CD8-positive, alpha-beta memory T cell (primary cell): ENCODE measurements at places on chromosomes 16 and 17. TPM values are rescaled to one million over a fixed set of nuclear protein-coding genes. Genes with fewer than 3 reads are reported as not detected.

GRCh38 chr16:25018972-25019617 lies 3.9 kb upstream of the ARHGAP17 start:
- H3K4me3 ChIP-seq: peak overlapping the region; percentile 49
- no peak for DNase-seq
- no peaks in the 10 kb centered on the region for H3K36me3 ChIP-seq
- H3K27me3 ChIP-seq: no peaks in the 10 kb centered on the region

- no peak overlapping the region for H3K4me3 ChIP-seq
- no peaks in the 10 kb centered on the region for H3K4me1 ChIP-seq
- H3K27ac ChIP-seq: no peak overlapping the region
- no peak for DNase-seq
- peaks cover 18% of the 10 kb centered on the region for H3K36me3 ChIP-seq
Measured at GRCh38 chr17:44033861-44034408, 19.2 kb upstream of the TMEM101 start.

GRCh38 chr17:83175119-83175821 lies 95.9 kb downstream of the METRNL start:
- H3K4me1 ChIP-seq: no peaks in the 10 kb centered on the region
- no peaks in the 10 kb centered on the region for H3K27me3 ChIP-seq
- H3K4me3 ChIP-seq: no peak overlapping the region
- H3K27ac ChIP-seq: no peak overlapping the region
- no peaks in the 10 kb centered on the region for H3K36me3 ChIP-seq

GRCh38 chr16:59328961-59329360 lies 594.8 kb upstream of the GOT2 start:
- H3K36me3 ChIP-seq: no peaks in the 10 kb centered on the region
- DNase-seq: no peak
- no peaks in the 10 kb centered on the region for H3K4me1 ChIP-seq
- no peaks in the 10 kb centered on the region for H3K27me3 ChIP-seq
- H3K27ac ChIP-seq: no peak overlapping the region
- H3K4me3 ChIP-seq: no peak overlapping the region

- no peaks in the 10 kb centered on the region for H3K4me1 ChIP-seq
- DNase-seq: no peak
- no peak overlapping the region for H3K27ac ChIP-seq
- no peak overlapping the region for H3K4me3 ChIP-seq
- H3K36me3 ChIP-seq: no peaks in the 10 kb centered on the region
Measured at GRCh38 chr17:36863131-36863530, 74.1 kb upstream of the LHX1 start.

GRCh38 chr16:86768999-86769398 lies 190.7 kb downstream of the FOXL1 start:
- no peak for DNase-seq
- no peaks in the 10 kb centered on the region for H3K36me3 ChIP-seq
- no peaks in the 10 kb centered on the region for H3K4me1 ChIP-seq
- no peaks in the 10 kb centered on the region for H3K27me3 ChIP-seq
- no peak overlapping the region for H3K4me3 ChIP-seq

DNA sequence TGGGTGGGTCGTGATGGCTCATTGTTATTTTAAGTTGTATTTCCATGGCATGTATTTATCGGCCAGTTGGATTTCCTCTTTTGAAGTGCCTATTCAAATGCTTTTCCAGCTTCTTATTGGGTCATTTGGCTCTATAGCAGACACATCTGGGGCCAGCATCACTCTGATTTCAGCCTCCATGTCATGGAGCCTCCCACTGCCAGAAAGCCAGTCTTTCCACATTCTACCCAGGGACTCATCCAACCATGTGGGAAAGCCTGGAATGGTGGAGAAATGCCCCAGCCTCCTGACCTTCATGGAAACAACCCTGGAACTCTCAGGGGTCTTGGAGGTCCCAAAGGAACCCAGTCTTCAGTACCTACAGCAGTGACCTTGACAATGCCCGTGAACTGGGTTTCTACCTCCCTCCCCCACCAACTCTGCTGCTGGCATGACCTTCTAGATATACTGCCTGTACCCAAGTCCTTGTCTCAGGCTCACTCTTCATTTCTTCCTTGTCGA lies 33.8 kb upstream of the ADGRG1 start:
- H3K4me1 ChIP-seq: peaks cover 42% of the 10 kb centered on the region
- no peak overlapping the region for H3K4me3 ChIP-seq
- no peaks in the 10 kb centered on the region for H3K27me3 ChIP-seq
- no peak overlapping the region for H3K27ac ChIP-seq
- no peaks in the 10 kb centered on the region for H3K36me3 ChIP-seq

DNA sequence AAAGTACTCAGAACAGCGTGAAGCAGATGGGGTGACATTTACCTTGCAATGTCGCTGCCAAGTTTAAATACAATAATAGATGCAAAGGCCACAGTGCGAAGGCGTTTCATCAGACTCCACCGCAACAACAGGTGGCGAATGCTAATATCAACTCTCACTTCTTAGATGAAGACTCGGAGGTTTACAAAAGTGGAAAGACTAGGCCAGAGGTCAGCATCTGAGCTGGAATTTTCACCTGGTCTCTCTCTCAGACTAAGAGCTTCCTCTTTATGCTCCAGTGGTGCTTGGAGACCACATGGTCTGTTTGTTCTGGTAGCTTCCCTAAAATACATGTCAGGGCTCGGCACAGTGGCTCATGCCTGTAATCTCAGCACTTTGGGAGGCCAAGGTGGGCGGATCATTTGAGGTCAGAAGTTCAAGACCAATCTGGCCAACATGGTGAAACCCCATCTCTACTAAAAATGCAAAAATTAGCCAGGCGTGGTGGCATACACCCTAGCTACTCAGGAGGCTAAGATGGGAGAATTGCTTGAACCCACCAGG lies 169.1 kb downstream of the XYLT1 start:
- no peak overlapping the region for H3K4me3 ChIP-seq
- no peak for DNase-seq

- DNase-seq: no peak
- H3K36me3 ChIP-seq: no peaks in the 10 kb centered on the region
- no peak overlapping the region for H3K27ac ChIP-seq
- peaks cover 3% of the 10 kb centered on the region for H3K27me3 ChIP-seq
- no peaks in the 10 kb centered on the region for H3K4me1 ChIP-seq
Measured at GRCh38 chr17:8697323-8697741, 47.3 kb downstream of the CCDC42 start.

GRCh38 chr17:71110326-71110725 lies 941.0 kb downstream of the KCNJ2 start:
- H3K4me1 ChIP-seq: no peaks in the 10 kb centered on the region
- no peaks in the 10 kb centered on the region for H3K27me3 ChIP-seq
- DNase-seq: no peak
- no peaks in the 10 kb centered on the region for H3K36me3 ChIP-seq
- no peak overlapping the region for H3K4me3 ChIP-seq
- H3K27ac ChIP-seq: no peak overlapping the region

GRCh38 chr17:47265983-47266541 lies 12.4 kb downstream of the ITGB3 start:
- DNase-seq: no peak
- no peak overlapping the region for H3K27ac ChIP-seq
- no peak overlapping the region for H3K4me3 ChIP-seq
- H3K27me3 ChIP-seq: no peaks in the 10 kb centered on the region
- H3K4me1 ChIP-seq: no peaks in the 10 kb centered on the region

- no peak overlapping the region for H3K27ac ChIP-seq
- no peaks in the 10 kb centered on the region for H3K36me3 ChIP-seq
- H3K4me3 ChIP-seq: no peak overlapping the region
- H3K4me1 ChIP-seq: no peaks in the 10 kb centered on the region
- H3K27me3 ChIP-seq: no peaks in the 10 kb centered on the region
- DNase-seq: no peak
Measured at GRCh38 chr16:25151996-25152395, 40.5 kb downstream of the LCMT1 start.

- no peak overlapping the region for H3K4me3 ChIP-seq
- DNase-seq: no peak
- H3K36me3 ChIP-seq: no peaks in the 10 kb centered on the region
- no peak overlapping the region for H3K27ac ChIP-seq
Measured at GRCh38 chr17:65515512-65515911, 45.9 kb downstream of the AXIN2 start.

DNA sequence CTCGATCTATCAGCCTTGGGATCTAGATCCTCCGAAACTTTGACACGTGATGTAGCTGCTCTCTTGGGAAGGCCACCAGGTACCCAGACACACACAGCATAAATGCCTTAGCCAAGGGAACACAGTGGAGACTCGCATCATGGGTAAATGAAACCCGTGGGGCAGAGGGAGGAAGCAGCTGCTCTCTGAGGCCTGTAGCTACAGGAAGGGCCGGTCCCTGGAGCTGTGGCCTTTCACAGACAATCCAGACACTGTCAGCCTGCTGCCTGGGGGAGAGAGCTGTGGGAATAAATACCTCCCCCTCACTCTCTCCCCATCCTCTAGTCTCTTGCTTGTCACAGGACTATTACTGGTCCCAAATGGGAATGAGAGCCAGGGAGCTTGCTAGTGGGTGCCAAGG lies 351.2 kb downstream of the UTP18 start:
- no peaks in the 10 kb centered on the region for H3K4me1 ChIP-seq
- H3K27me3 ChIP-seq: no peaks in the 10 kb centered on the region
- H3K27ac ChIP-seq: no peak overlapping the region
- H3K4me3 ChIP-seq: no peak overlapping the region
- no peaks in the 10 kb centered on the region for H3K36me3 ChIP-seq
- DNase-seq: no peak

DNA sequence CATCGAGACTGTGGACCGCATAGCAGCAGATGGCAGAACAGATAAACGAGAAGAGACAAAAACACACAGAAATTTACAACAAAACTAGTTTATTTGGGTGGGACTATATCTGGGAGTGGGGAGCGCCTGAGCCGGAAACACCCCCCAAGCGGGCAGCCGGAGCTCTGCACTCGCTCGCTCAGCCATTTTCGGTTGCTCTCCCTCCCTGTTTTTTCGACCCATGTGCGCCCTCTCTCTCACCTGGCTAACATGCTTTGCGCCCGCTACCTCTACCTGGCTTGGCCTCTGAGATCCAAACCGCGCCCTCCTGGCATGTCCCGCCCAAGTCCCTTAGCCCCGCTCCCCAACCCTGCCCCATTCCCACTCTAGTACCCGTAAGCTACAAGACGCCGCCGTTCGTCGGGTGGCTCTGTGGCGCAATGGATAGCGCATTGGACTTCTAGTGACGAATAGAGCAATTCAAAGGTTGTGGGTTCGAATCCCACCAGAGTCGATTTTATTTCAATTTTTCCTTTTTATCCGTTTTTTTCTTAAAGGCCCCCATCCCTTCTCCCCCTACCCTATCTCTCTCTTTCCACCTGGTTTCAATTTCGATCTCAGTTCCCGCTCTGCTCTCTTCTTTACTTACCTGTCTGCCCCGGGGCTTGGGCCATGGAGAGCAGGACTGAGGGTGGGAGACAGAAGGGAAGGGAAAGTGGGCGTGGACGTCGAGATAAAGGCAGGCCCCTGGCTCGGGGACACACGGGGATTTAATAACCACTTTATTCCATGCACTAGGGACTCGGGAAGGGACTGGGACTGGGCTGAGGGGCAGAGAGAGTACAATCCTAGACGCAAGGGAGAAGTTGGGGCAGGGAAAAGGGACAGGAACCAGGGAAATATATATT lies 2.4 kb upstream of the ALOXE3 start:
- H3K27me3 ChIP-seq: peaks cover 18% of the 10 kb centered on the region
- peak overlapping the region; percentile 25 for H3K27ac ChIP-seq
- H3K4me1 ChIP-seq: peaks cover 65% of the 10 kb centered on the region
- peak overlapping the region; percentile 92 for H3K4me3 ChIP-seq
- DNase-seq: peak; percentile 7

DNA sequence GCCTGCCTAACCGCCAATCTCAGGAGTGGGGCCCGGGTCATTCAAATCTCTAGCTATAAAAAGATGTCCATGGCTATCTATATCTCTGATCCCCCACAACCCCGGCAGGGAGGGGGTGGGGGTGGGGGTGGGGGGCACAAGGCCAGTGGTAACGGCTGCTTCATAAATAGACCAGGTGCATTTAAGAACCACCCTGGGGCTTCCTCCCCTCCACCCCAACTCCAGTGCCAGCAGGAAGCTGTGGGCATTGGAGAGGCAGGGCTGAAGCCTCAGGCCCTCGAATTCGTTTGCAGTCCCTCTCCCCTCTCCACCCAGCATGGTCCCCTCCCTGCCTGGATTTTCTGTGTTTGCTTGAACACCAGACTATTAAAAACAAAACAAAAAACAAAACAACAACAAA lies 56.0 kb downstream of the RAP1GAP2 start:
- no peak for DNase-seq
- no peaks in the 10 kb centered on the region for H3K36me3 ChIP-seq
- H3K4me1 ChIP-seq: peaks cover 19% of the 10 kb centered on the region
- H3K27me3 ChIP-seq: peaks cover 9% of the 10 kb centered on the region

DNA sequence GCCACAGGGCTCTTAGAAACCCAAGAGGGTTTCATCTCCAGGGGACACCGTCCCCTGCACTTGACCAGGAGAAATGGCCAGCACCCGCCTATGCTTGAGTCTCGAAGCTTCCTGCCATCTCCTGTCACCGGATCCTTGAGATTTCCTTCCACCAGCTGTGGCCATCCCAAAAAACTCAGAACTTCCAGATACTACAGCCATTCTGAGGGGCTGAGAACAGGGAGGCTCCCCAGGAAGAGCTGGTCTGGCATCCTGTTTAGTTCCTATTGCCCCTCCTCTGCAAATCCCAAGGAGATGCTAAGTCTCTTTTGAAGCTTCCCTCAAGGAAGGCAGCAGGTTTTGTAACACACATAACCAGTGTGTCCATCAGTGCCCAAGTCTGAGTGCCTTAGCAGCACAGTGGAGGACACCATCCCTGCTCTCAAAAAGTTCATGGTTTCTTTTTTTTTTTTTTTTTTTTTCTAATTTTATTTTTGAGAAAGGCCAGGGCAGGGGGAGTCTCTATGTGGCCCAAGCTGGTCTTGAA lies 2.0 kb downstream of the UBALD2 start:
- H3K4me3 ChIP-seq: peak overlapping the region; percentile 87
- H3K27ac ChIP-seq: peak overlapping the region; percentile 79

DNA sequence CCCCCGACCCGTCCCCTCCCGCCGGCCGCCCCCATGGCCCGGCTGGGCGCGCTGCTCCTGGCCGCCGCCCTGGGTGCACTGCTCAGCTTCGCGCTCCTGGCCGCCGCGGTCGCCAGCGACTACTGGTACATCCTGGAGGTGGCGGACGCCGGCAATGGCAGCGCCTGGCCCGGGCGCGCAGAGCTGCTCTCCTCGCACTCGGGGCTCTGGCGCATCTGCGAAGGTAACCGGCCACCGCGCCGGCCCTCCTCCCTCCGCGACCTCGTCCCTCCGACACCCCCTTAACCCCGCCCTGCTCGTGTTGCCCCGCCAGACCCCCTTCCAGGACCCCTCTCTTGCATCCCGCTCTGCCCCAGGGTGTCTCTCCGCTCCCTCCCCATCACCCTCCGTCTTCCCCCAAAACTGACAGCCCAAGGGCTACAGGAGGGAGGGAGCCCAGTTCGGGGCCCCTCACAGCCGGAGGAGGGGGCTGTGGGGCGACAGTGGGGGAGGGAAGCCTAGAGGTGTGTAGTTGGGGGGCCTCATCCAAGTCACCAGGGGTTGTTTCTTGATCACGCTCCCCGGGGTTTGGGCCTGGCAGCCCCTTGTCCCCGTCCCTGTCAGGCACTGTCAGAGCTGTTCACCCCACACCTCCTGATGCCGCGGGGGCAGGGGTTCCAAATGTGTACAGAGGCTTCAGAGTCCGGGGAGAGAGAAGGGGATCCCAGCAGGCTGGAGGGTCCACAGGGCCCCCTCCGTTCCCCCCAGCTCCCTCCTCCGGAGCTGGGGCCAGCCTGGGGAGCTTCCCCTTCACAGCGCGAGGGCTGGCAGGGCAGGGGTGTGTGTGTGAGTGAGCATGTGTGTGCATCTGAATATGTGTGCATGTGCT lies 794 bp downstream of the TMEM235 start:
- H3K27ac ChIP-seq: no peak overlapping the region
- H3K27me3 ChIP-seq: peaks cover 12% of the 10 kb centered on the region
- no peaks in the 10 kb centered on the region for H3K4me1 ChIP-seq

CA10 gene
- total RNA-seq: 0.18 TPM

NHLRC4 gene
- total RNA-seq: 0.59 TPM

ASGR1 gene
- 0.46 TPM for total RNA-seq

CCDC78 gene
- 9.9 TPM for total RNA-seq

MTMR4 gene
- 90.2 TPM for total RNA-seq

KRTAP1-5 gene
- total RNA-seq: not detected

TP53TG3 gene
- total RNA-seq: not detected
